ENCODE measurements at places on chromosomes 4 and X.

- DNase-seq, result no peak
Measured at GRCh38 chr4:128841402-128841801, 31.9 kb downstream of the JADE1 start.

DNA sequence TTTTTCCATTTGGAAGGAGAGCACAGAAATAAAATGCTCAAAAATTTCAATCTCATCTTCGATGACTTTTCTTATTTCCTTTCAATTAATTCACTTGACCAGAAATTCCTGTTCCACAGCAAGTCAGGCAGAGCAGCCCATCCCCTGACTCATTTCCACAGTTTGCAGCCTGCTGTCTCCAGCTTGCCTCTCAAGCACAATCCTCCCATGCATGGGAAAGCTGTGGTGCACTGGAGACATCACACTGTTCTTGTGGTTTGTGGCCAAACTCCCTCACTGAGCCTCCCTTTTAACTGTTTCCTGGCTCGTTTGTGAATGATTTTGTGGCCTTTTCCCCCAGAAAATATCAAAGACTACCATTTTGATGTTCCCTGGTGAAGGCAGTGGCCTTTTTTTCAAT is 114.0 kb upstream of the ENPEP start:
- no peak for DNase-seq

GRCh38 chr4:23979534-23979933 is 89.7 kb upstream of the PPARGC1A start:
- DNase-seq, result no peak

- no peak for DNase-seq
Measured at GRCh38 chrX:134603806-134604700, 54.2 kb downstream of the PLAC1 start.
